ENCODE measurements at places on chromosomes 2 and 18.

GRCh38 chr2:212424082-212424481 is 114.5 kb downstream of the ERBB4 start:
- no peak for DNase-seq

DNA sequence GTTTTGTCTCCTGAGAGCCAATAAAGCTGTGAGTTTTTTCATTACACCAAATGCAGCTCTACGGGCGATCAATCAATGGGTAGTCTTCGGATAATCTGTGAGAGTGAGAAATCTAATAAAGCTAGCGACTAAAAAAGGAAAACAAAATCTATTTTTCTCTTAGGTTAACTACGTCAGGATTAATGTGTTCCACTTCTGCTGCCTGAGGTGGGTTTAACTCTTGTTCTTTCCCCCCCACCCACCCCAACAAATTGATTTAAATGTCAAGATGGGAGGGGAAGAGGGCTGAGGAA is 63.0 kb upstream of the PSMD14 start:
- no peak for DNase-seq

- DNase-seq, result peak; percentile 76
Measured at GRCh38 chr2:170235860-170236679, 58.1 kb downstream of the MYO3B start.

- no peak for DNase-seq
Measured at GRCh38 chr2:169755083-169755870, 21.6 kb downstream of the KLHL23 start.

GRCh38 chr2:42847596-42848151 is 55.3 kb upstream of the HAAO start:
- DNase-seq, result no peak

GRCh38 chr18:3725115-3725514 is 275.1 kb downstream of the TGIF1 start:
- no peak for DNase-seq

DNA sequence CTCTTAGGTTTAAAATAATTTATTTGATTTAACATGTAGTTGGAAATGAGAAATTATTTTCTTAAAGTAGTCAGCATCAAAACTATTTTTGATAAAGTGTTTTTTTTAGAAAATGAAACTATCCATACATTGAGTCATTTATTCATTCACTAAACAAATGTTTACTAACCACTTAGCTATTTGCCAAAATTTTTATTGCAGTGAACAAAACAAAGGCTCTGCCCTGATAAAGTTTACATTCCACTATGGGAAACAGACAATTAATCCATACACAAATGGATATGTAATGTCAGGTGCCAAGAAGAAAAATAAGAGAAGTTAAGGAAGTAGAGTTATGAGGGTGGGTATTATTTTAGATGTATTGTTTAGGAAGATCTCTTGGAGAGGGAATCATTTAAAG is 19.1 kb upstream of the CCDC178 start:
- no peak for DNase-seq

GRCh38 chr2:155485141-155485842 is 786.8 kb downstream of the KCNJ3 start:
- DNase-seq, result no peak

DNA sequence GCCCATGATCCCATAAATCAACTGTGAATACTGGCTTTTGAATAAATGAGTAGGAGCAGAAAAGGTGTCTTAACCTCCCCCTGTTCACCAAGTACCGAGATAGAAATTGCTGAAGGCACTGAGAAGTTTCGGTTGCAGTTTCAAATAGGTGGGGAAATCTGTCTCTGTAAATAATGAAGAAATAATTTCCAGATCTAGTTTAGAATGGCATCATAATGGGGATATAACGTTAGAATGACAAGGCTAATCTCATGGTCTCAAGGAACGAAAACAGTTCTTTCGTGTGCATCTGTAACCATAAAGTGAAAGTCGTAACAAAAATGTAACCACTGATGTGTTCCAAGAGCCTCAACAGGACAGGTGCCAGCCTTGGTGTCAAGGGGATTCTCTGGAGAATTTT is 49.9 kb upstream of the TMEM18 start:
- DNase-seq, result no peak

GRCh38 chr2:25410370-25410769 is 68.6 kb upstream of the DNMT3A start:
- DNase-seq, result no peak

- no peak for DNase-seq
Measured at GRCh38 chr18:75212751-75213090, 2.1 kb downstream of the TSHZ1 start.

- DNase-seq, result peak; percentile 4
Measured at GRCh38 chr2:56299171-56299691, 115.4 kb downstream of the CCDC85A start.

- no peak for DNase-seq
Measured at GRCh38 chr2:36455788-36456187, 100.2 kb downstream of the CRIM1 start.

- no peak for DNase-seq
Measured at GRCh38 chr2:98172951-98173350, 86.0 kb downstream of the VWA3B start.

GRCh38 chr2:106899786-106900530 is 14.0 kb upstream of the ST6GAL2 start:
- DNase-seq, result no peak

Measured in dermis blood vessel endothelial cell (primary cell).